Brain (organoid and tissue), 16 donors: ENCODE measurements at places on chromosomes 13 and 19. TPM values are rescaled to one million over a fixed set of nuclear protein-coding genes. Genes with fewer than 3 reads are reported as not detected.

Gene CCDC194
- polyA plus RNA-seq = not detected

Gene CFAP97D2
- 0.92 TPM for polyA plus RNA-seq

Gene SOX1
- polyA plus RNA-seq = 98.5 TPM

Gene VSTM2B
- polyA plus RNA-seq = 6.8 TPM

Gene ZNF98
- polyA plus RNA-seq = not detected

Gene PEX11G
- 8.9 TPM for polyA plus RNA-seq

Gene SHD
- 207 TPM for polyA plus RNA-seq

Gene ACTMAP
- polyA plus RNA-seq = 20.5 TPM

Gene PNMA8C
- polyA plus RNA-seq = 5.3 TPM

Gene ZNF135
- 8.5 TPM for polyA plus RNA-seq

Gene NTF4
- not detected for polyA plus RNA-seq

Gene IGFL2
- not detected for polyA plus RNA-seq

Gene ZNF419
- polyA plus RNA-seq = 6.2 TPM

Gene UBL5
- polyA plus RNA-seq = 841 TPM

Gene IL17D
- 17.0 TPM for polyA plus RNA-seq

Gene HCST
- polyA plus RNA-seq = 13.3 TPM

Gene PSG6
- polyA plus RNA-seq = not detected

Gene CEACAM20
- polyA plus RNA-seq = not detected

Gene CDKN2D
- polyA plus RNA-seq = 91.5 TPM

Gene STARD13
- 3.2 TPM for polyA plus RNA-seq

Gene MAMSTR
- 3.6 TPM for polyA plus RNA-seq

Gene LHFPL6
- polyA plus RNA-seq = 26.4 TPM

Gene LAIR1
- 4.3 TPM for polyA plus RNA-seq

Gene NBEA
- polyA plus RNA-seq = 13.7 TPM
